Stimulated activated CD4-positive, alpha-beta T cell treated with anti-CD3 and anti-CD28 coated beads, Interleukin-1b, Interleukin-23, amount 100 ng/mL, for 48 hours (primary cell): ENCODE measurements at places on chromosomes 3 and 15.
A peak's percentile ranks its signal among the peaks of the same experiment; 100 is the strongest.

- DNase-seq, result no peak
Observed at GRCh38 chr3:56836276-56837163, 34.8 kb upstream of the ARHGEF3 start.

- no peak for DNase-seq
Observed at GRCh38 chr15:40042791-40043320, 3.9 kb upstream of the SRP14 start.

GRCh38 chr3:159776779-159777178 is 211.9 kb upstream of the IL12A start:
- no peak for DNase-seq

DNA sequence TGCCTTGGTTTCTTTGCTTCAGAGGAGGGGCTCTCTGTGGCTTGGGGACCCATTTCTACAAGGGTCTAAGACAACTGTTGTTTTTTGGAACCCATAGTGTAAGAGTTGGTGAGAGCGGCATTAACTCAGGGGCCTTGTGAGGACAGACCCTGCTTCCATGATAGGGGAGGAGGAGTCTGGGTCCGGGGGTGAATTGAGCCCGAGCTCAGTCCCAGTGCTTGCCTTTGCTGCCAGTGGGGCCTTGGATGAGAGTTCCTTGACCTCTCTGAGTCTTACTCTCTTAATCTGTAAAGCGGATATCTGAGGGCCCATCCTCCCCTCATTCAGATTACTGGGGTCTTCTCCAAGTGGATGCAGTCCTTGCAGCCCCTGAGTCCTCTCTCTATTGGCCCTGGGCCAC is 74.2 kb downstream of the EEFSEC start:
- no peak for DNase-seq

GRCh38 chr3:72309661-72310418 is 524.9 kb upstream of the PROK2 start:
- no peak for DNase-seq

DNA sequence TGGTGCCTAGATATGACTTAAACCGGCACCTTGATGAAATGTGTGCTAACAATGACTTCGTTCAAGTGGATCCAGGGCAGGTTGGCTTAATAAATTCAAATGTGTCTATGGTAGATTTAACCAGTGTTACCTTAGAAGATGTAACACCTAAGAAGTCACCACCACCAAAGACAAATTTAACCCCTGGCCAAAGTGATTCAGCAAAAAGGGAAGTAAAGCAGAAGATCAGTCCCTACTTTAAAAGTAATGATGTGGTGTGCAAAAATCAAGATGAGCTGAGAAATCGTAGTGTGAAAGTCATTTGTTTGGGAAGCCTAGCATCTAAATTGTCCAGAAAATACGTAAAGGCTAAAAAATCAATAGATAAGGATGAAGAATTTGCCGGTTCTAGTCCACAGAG is 1.1 kb downstream of the FAN1 start:
- no peak for DNase-seq

- DNase-seq, result no peak
Observed at GRCh38 chr15:28124841-28125240, 25.7 kb upstream of the OCA2 start.

GRCh38 chr3:150067561-150067960 is 96.9 kb upstream of the PFN2 start:
- DNase-seq, result no peak

DNA sequence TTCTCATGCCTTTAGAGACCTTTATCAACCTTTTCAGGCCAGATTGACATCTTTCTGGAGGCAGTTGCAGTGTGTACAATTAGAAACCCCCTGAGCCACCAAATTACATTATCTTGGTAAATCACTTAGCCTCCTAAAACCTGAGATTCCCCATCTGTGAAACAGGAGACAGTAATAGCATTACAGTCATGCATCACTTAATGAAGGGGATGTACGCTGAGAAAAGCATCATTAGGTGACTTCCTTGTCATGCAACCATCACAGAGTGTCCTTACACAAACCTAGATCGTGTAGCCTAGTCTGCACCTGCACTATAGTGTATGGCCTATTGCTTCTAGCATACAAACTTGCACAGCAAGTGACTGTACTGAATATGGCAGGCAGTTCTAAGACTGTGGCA is 400.8 kb upstream of the CNTN3 start:
- DNase-seq, result no peak

DNA sequence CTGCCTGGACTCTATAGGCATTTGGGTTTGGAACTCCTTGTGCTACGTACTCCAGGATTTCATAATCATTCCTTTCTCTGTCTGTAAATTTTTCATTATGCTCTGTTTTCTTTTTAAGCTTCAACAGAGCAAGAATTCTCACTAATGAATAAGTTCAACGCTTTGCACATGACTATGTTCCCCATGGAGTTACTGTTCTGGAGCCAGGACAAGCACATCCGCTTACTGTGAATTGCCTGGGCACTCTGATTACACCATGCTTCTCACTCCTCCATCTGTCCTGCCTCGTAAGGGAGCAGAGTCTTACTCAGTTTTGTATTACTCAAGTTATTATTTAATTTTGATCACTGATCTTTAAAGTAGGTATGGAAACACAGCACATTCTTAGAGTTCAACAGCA is 472.7 kb downstream of the RAP2B start:
- no peak for DNase-seq

GRCh38 chr3:134892326-134892725 is 97.3 kb downstream of the EPHB1 start:
- DNase-seq, result no peak

DNA sequence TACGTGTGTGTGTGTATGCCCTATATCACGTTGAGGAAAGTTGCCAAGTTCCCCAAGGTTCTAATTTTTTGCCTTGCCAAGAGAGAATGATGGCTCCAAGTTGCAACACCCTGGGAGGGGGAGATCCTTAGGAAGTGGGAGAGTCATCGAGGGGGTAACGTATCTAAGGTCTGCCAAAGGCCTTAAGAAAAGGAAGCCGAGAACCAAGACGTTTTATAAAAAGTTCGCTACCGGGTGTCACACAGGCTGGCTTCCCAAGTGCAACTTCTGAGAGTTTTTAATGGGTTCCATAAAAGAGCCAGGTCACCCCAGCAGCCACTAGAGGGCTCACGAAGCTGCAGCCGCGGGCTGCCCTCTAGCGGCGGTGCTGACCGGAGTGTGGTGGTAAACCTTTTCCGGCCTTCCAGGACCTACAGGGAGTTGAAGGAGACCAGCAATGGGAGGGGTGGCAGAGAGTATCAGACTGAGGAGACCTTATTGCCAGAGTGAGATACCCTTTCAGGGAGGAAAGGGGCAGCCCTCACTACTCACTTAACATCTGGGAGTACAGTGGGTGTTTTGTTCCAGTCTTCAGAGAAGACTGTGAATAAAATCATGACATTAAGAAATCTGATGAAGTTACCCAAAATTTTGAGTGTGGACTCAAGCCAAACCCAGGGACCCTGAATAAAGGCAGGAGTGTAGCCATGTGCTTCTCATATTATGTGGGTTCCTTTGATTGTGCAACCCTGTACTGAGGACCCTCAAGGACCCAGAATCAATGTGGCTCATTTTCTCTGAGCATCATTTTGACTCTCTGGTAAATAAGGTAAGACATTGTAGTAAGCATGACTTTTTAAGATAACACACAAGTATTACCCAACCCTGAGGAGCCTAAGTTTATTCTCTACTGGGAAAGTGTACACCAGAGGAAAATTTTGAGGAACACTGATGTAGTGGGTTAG is 2.5 kb upstream of the RFX7 start:
- DNase-seq, result peak; percentile 89

GRCh38 chr3:194549853-194550252 is 63.1 kb upstream of the ATP13A3 start:
- DNase-seq, result no peak

GRCh38 chr3:4889896-4890295 is 89.3 kb upstream of the BHLHE40 start:
- DNase-seq, result no peak

DNA sequence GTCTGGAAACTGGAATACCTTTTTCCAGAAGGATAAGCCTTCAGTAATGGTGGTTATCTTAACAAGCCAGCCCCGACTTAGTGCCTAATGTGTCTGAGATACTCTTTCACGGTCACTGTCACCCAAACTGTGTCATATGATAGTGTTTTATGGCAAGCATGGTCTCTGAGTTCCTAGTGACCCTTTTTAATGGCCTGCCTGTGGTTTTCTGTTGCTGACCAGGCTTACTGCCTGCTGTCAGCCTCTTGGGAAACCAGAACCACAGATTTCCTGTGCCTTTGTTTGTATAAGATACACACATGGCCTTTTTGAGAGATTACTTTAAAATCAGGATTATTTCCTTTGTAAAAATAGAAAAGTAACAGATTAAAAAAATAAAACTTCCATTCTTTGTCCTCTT is 22.4 kb downstream of the HPS3 start:
- DNase-seq, result no peak

- no peak for DNase-seq
Observed at GRCh38 chr3:113896930-113897329, 50.9 kb upstream of the ZDHHC23 start.

- DNase-seq, result no peak
Observed at GRCh38 chr3:184752361-184752760, 40.5 kb upstream of the MAGEF1 start.

DNA sequence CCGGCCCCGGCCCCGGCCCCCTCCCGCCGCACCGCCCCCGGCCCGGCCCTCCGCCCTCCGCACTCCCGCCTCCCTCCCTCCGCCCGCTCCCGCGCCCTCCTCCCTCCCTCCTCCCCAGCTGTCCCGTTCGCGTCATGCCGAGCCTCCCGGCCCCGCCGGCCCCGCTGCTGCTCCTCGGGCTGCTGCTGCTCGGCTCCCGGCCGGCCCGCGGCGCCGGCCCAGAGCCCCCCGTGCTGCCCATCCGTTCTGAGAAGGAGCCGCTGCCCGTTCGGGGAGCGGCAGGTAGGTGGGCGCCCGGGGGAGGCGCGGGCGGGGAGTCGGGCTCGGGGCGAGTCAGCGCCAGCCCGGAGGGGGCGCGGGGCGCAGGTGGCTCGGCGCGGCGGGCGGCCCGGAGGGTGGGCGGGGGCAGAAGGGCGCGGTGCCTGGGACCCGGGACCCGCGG is 352 bp downstream of the CHRD start:
- no peak for DNase-seq

GRCh38 chr3:173078525-173078924 is 62.5 kb downstream of the SPATA16 start:
- no peak for DNase-seq

GRCh38 chr15:74403991-74404563 is 29.7 kb downstream of the SEMA7A start:
- DNase-seq, result no peak

DNA sequence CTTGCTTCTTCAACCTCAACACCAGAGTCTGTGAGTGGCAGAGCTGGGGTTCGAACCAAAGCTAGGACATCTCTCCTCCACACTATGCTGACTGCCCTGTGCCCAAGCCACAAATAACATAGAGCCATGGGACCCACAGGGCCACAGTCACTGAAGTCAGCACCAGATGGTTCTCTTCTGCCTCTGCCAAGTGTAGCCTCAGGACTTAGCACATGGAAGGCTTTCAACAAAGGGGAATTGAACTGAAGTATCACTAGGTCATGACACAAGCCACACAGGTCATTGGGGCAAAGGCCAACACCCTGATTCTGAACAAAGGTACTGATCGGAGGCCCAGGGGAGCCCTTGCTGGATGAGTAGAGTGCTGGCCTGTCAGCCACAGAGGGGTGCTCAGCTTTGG is 83.6 kb downstream of the BDH1 start:
- DNase-seq, result no peak

DNA sequence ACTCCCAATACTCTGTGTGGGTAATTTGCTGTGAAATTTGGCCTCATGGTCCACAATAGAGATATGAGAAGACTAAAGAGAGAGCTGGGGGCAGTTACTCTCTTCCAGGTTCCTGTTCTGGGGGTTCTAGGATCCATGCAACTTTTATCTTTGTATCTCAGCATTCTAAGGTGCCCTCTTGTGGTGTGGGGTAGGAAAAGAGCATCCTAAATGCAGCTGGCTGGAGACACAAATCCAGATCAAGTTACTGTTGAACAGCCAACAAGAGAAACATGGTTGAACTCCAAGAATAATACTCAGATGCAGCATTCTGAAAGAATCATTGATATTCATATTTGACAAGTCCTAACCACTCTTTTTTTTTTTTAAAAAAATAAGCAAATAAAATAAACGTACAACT is 238.2 kb downstream of the GREM1 start:
- DNase-seq, result no peak

GRCh38 chr3:196335503-196335948 is 2.7 kb downstream of the TM4SF19 start:
- DNase-seq, result no peak

GRCh38 chr3:111852540-111852939 is 6.5 kb upstream of the PHLDB2 start:
- no peak for DNase-seq

- DNase-seq, result no peak
Observed at GRCh38 chr15:40398413-40398873, 7.2 kb upstream of the IVD start.

DNA sequence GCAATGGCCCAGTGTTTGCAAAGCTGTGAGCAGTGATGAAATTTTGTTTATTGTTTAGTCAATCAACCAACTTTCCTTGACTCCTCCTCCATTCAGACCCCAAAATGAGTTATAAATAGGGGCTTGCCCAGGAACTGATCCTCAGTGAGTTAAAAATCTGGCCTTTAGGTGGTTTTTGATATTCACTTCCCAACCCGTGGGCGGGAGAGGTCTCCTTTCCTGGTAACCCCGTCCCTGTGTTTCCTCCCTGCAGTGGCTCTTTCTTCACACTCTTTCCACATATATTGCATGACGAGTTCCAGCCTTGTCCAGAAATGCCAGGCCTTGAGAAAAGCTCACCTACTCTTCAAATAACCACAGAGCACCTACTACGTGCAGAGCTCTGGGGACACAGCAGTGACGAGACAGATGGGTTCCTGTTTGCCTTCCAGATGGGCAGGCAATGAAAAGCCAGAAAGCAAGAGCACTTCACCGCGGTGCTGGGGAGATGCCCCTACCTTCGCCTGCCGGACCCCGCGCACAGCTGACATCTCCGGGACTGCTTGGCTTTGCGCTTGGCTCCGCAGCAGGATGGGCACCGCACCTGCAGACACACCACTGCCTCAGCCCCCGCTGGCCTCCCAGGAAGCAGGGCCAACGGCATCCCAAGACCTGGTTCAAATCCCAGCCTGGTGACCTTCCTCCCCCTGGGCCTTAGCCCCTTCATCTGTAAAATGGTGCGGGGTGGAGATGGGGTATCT is 17.2 kb downstream of the SSUH2 start:
- DNase-seq, result no peak

GRCh38 chr3:69997631-69998307 is 1.8 kb upstream of the SAMMSON start:
- DNase-seq, result no peak
